ENCODE measurements at places on chromosomes 13 and 19. TPM values are rescaled to one million over a fixed set of nuclear protein-coding genes. Genes with fewer than 3 reads are reported as not detected.

GRCh38 chr19:46530636-46531035 is 35.0 kb upstream of the PNMA8B start:
- no peaks in the 10 kb centered on the region for H3K27me3 ChIP-seq
- H3K4me3 ChIP-seq = peak overlapping the region; percentile 21
- no peak overlapping the region for H3K27ac ChIP-seq
- no peaks in the 10 kb centered on the region for H3K36me3 ChIP-seq
- peaks cover 13% of the 10 kb centered on the region for H3K4me1 ChIP-seq

Gene ZIK1
- total RNA-seq = 38.5 TPM

Gene SIGLECL1
- total RNA-seq = not detected

Gene SERP2
- 1.7 TPM for total RNA-seq

Gene PLEKHJ1
- 135 TPM for total RNA-seq
